Activated CD8-positive, alpha-beta T cell treated with anti-CD3 and anti-CD28 coated beads for 36 hours (primary cell): ENCODE measurements at places on chromosomes 13 and 19.

- no peak for DNase-seq
Observed at GRCh38 chr13:27833206-27833605, 40.9 kb downstream of the GSX1 start.

DNA sequence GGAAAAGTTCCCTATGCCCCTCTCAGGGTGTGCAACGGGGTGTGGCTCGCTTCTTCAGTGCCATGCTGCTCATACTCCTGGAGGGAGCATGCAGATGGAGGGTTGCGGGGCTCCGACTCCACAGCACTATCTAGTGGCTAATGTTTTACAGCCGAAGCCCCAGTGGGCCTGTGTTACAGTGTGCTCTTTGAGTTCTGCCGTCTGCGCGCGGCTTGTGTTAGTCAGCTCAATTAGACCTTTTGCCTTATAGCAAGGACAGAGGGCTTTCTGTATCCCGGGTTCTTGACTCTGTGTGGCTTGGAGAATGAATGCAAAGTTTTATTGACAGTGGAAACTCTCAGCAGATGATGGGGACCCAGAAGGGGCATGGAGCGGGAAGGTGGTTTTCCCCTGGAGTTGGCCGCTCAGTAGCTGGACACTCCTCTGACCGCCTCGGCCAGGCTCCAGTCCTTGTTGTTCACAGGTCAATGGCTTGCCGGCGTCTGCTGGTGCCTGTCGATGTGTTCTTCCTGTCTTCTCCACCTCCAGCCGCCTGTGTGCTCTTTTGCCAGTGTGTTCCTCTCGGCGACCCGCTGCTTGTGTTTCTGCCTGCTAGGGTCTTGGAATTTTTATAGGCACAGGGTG, 383.4 kb downstream of the LMO7 start:
- no peak for DNase-seq

DNA sequence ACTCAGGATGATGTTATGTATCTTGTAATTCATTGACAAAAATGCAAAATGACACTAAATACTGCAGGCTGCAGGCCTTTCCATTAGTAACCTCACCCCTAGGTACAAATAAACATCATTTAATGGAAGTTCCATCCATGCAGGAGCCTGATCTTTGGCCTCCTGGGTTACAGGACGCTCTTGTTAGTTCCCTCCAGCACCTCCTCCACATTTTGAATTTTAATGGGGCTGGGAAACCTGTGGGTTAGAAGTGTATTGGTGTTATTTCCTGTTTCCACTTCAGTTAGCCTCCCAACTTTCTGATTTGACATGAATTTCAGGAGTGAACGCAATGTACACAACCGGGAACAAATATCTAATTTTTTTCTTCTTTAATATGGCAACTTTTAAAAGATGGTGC, 237.1 kb upstream of the ARGLU1 start:
- no peak for DNase-seq

DNA sequence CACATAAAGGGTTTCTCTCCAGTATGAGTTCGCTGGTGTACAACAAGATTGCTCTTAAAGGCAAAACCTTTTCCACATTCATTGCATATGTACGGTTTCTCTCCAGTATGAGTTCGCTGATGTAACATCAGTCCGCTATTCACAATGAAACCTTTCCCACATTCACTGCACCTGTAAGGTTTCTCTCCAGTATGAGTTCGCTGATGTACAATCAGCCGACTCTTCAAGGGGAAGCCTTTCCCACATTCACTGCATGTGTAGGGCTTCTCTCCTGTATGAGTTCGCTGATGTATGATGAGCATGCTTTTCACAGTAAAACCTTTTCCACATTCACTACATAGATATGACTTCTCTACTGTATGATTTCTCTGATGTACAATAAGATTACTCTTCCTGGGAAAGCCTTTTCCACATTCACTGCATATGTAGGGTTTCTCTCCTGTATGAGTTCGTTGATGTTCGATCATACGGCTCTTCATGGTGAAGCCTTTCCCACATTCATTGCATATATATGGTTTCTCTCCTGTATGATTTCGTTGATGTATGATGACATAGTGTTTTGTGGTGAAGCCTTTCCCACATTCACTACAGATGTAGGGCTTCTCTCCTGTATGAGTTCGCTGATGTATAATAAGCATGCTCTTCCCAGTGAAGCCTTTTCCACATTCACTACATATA, 6.0 kb upstream of the ZNF614 start:
- DNase-seq: no peak

DNA sequence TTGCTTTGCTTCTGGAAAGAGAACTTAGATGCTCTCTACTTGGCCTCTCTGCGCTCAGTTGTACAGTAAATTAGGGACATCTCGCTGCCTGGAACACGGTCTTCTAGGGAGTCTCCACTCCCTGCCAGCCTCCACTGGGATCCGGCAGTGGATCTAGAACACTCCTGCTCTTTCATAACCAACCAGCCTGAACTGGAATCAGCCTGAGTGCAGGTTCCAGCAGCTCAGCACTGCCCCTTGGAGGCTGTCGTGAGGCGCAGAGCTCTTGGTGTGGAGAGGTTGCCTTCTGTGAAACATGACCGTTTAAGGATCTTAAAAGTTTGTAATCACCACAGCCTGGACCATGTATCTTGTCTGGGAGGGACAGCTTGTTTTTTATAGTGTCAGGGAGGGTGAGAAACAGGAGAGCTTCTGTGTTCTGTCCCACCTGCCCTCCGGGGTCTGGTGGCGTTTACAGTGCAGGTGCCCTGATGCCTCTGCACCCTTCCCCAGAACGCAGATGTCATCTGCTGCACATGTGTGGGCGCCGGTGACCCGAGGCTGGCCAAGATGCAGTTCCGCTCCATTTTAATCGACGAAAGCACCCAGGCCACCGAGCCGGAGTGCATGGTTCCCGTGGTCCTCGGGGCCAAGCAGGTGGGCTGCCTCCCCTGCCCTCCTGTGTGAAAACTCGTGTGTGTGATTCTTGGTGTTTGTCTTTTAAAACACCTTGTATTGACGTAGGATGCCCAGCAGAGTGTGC, 24.8 kb downstream of the UPF1 start:
- DNase-seq: no peak
